ENCODE measurements at places on chromosomes 11 and 22.
A peak's percentile ranks its signal among the peaks of the same experiment; 100 is the strongest.

- DNase-seq, result peak; percentile 57
Observed at GRCh38 chr11:57322256-57323166, 2.2 kb downstream of the TNKS1BP1 start.

DNA sequence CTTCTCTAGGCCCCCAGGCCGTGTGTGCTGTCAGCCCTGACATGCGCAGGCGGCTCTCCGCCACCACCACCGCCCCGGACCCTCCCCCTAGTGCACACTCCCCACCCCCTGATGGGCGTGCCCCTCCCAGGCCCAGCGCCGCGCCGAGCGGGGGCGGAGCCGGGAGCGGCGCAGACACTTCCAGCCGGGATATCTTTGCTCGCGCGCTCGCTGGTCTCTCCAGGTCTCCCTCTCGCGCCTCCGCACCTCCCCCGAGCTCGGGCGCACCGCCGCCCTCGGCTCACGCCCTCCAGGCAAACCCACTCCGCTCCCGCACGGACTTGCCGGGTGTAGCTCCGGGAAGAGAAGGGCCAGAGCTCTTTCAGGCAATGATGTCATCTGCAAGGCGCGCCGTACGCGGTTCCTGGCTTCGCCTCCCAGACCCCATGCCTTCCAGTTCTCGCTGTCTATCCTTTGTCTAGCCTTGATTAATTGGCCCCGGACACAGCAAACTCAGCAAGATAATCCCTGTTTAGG, at the start of gene SCN3B:
Gene SCN3B, minus strand, starts transcription at position 59 of the 516 bp plus-strand sequence. CDS start 823 bp downstream, outside the sequence.
- DNase-seq, result peak; percentile 87

GRCh38 chr22:19689408-19689807, 24.9 kb upstream of the SEPTIN5 start:
- DNase-seq, result no peak

DNA sequence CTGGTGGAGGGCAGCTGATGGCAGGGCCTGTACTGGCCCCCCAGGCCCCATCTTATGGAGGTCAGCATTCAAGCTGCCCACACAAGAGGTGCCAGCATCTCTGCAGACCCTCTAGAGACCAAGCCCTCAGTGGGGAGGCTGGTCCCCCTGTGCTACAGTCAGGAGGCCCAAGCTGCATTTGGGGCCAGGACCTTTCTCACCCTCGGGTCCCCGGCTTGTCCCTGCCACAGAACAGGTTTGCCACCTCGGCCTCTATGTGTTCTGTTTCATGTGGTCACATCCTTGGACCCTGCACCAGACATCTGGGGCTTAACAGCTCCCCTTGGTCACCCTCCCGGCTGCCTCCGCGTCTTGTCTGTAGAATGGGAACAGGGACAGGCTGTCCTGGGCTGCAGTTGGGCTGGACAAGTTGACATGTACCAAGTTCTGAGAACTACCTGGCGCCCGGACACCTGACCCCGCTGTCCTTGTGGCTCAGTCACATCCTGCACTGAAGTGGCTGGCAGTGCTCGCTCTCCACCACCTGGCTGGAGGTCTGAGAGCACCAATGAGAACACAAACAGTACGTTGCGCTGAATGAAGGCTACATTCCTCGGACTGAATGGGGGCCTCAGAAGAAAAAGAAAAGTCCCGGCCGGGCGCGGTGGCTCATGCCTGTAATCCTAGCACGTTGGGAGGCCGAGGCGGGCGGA, 2.7 kb upstream of the PLXNB2 start:
- DNase-seq, result no peak

- DNase-seq, result no peak
Observed at GRCh38 chr11:14977101-14977880, 5.1 kb upstream of the CALCA start.

GRCh38 chr22:37427135-37427710, at the start of gene ELFN2:
ELFN2 (minus strand) TSS chr22:37427479; CDS start chr22:37375534, 51,945 bp downstream.
- DNase-seq, result no peak

DNA sequence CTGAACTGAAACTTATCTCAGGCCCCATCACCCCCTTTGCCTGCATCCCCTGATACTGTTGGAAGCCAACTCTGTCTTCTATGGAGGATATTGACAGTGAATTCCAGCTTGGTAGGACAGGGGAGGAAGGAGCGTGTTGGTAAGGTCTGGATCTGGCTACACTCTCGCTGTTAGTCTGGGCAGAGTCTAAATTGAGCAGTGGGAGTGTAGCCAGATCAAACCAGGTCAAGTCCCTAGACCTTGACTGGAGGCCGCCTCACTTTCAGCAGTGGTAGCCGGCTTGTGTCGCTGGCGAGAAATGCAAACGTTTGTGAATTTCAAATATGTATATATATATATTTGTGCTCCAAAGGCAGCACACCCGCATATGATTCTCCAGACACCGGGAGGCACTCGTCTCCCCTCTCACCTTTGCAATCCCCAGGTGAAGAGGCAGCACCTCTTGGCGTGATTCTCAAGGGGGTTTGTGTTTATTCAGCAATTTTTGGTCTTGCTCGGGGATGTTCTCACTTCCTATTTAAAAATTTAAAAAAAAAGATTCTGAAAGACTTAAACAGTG, 26.7 kb downstream of the DHCR7 start:
- no peak for DNase-seq

DNA sequence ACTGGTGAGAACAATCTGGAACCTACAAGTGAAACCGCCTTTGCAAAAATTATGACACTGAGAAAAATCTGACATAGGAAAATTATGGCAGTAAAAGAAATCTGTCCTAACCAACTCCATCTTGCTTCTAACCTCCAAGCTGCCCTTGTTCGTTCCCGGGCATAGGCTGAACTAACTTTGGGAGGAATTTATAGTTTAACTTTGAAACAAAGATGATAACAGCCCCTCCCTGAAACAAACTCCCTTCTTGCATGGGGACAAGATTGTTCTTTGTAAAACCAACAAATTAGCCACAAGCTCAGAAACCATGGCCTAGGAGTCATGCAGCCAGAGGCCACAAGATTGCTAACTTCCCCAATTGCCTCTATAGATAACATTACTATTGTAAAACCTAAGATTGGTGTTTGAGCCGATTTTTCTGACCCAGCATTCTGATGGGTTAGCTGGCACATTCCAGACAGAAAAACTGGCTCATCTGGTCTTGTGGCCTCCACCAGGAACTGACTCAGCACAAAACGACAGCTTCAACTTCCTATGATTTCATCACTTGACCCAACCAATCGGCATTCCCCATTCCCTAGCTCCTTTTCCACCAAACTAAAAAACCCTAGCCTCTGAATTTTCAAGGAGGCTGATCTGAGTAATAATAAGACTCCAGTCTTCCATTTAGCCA, 3.6 kb upstream of the CCDC81 start:
- no peak for DNase-seq

- peak; percentile 20 for DNase-seq
Observed at GRCh38 chr11:72225411-72225951, 914 bp downstream of the INPPL1 start.

DNA sequence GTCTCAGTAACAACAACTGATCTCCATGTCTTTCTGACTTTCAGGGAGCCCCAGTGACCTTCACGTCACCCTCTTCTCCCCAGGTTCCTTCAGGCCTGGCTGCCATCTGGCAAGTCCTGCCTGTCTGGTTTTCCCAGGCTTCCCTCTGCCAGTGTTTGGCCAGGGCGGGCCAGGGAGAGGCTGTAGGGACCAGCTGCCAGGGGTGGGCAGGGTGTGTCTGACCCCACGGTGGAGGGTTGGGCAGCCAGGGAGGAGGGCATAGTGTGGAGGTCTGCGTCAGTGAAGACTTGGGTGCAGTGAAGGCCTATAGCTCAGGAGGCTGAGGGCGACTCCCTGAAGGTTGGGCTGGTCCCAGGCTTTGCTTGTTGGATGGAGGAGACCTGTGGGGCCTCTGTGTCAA, 11.9 kb upstream of the MRGPRX2 start:
- DNase-seq, result no peak

DNA sequence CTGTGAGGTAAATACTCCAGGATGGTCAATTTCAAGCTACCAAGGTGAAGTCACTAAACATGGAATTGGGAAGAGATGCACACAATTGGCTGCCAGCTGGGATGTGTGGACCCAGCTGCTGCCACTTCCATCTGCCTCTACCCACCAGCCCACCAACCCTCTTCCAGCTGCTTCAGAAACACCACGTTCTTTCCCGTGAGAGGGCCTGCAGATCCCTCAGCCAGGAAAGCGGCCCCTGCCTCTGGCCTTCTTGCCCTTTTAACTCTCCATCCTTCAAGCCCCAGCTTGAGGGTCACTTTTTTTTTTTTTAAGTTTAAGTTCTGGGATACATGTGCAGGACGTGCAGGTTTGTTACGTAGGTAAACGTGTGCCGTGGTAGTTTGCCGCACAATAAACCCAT, 20.0 kb downstream of the PRG3 start:
- DNase-seq, result no peak

DNA sequence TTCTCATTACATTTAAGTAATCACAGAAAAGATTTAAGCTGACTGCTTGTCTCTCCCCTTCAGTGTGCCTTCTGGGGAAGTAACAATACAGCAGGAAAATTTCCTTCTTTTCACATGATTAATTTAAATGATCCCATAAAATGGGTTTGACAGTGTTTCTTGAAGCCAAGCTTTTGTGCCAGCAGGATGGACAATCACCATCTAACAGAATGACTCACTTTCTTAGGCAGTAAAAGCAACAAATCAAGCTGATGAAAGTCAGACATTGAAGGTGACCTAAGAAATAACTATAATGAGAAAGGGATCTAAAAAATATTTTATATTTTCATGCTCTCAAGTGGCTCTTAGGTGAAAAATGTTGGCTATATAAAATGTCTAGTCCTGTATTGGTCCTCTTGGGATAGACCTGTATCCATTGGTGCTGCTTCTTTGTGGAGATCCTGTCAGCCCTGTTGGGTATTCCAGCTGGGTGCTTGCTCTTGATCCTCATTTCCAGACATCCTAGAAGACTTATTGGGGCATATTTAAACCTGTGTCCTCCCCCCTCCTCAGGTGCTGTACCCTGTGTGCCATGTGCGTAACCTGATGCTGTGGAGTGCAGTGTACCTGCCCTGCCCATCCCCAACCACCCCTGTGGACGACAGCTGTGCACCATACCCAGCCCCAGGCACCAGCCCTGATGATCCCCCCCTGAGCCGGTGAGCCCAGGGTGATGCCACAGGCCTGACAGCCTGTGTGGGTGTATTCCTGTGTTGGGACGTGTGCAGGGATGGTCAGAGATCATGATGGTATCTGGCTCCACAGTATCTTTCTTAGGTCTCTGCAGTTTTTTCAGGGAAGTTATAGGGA, 62.7 kb upstream of the HORMAD2 start:
- no peak for DNase-seq

DNA sequence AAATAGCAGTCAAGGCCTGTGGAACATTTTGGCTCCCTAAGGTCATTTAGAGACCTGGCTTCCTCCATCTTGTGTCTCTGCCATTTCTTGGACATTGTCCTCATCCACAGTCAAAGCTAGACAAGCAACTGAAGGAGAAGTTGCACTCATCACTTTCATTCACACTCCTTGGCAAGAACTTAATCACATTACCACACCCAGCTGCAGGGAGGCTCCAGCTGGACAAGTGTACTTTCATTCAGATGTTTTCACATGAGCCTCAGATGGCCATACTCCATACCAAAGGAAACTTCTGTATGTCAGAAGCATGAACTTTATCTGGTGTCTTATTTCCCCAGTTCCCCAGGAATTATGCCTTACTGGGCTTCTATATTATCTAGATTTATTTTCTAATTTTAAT, 537.4 kb downstream of the TMEM135 start:
- DNase-seq, result no peak
